ENCODE measurements at places on chromosomes 3 and 15.

DNA sequence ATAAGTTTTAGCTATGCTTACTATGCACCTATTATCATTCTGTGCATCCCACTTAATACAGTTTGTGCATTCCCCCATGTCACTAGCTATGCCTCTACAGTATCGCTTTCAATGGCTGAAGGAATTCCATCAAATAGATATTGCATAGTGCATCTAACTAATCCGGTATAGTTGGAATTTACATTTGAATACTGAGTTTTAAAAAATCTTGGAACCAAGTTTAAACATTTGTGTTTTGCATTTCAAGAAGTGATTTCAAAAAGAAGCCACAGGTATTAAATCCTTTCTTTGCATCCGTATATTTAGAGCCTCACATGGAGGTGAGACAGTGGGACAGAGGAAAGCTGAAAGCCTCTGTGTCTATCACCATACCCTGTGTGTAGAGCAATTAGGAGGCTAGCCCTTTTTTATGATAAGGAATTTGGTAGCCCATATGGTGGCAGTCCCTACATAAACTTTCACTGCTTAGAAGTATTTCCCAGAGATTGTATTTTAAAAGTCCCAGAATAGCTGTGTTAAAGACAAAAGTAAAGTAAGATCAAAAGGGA, 960.2 kb upstream of the CFAP20DC start:
- DNase-seq = no peak

DNA sequence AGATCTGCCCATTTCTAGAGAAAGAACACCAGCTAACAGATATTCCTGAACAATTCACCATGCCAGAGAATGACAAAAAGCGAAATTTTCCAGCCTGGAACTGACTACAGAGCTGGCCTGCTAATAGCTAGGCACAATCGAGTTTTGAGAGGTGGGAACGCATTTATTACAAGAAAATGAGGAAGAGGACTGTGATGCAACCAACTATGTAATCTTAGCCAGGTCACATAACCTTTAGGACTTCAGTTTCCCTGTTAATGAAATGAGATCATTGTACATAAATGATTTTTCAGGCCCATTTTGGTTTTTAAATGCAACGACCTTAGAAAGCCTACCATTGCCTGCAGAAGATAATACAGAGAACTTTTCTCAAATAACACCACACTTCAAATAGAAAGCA, 72.1 kb upstream of the SETMAR start:
- DNase-seq = no peak

GRCh38 chr3:39273119-39273518, 6.7 kb downstream of the CX3CR1 start:
- DNase-seq = no peak

DNA sequence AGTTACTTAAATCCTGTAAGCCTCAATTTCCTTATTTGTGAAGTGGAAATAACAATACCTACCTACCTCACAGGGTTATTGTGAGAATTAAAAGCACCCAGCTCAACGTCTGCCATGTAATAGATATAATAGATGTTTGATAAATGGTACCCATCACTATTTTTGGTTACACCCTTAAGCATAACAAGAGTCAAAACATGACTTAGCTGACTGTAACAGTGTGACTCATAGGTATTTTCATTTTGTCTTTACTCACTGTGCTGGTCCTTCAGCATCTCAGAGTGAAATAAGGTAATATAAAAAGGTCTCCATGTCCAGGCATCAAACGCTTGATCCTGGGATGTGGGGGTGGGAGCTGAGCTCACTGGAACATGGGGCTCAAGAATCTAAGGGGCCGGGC, 3.1 kb downstream of the CPLX3 start:
- no peak for DNase-seq

DNA sequence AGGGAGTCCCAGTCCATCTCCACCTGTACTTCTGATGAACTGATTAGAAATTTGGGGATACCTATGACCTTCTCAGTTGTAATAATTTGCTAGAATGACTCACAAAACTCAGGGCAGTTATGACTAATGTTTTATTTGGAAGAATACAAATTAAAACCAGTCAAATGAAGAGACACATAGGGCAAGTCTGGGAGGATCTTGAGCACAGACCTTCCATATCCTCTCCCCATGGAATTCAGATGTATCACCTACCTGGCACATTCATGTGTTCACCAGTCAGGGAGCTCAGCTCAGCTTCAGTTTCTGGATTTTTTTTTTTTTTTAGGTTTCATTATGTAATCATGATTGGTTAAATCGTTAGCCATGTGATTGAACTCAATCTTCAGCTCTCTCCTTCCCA, 247.7 kb downstream of the VGLL3 start:
- no peak for DNase-seq

GRCh38 chr3:46412786-46413298, 5.8 kb downstream of the CCRL2 start:
- DNase-seq = no peak

- DNase-seq = peak; percentile 37
These were observed 876 bp downstream of the PLSCR1 start for GRCh38 chr3:146543461-146544001.
